ENCODE measurements at places on chromosomes 1 and 21.

GRCh38 chr1:56457756-56458375 lies 121.5 kb downstream of the PLPP3 start:
- DNase-seq: no peak

- DNase-seq: no peak
These were observed 28.8 kb downstream of the PLEKHO1 start for GRCh38 chr1:150178548-150178947.

DNA sequence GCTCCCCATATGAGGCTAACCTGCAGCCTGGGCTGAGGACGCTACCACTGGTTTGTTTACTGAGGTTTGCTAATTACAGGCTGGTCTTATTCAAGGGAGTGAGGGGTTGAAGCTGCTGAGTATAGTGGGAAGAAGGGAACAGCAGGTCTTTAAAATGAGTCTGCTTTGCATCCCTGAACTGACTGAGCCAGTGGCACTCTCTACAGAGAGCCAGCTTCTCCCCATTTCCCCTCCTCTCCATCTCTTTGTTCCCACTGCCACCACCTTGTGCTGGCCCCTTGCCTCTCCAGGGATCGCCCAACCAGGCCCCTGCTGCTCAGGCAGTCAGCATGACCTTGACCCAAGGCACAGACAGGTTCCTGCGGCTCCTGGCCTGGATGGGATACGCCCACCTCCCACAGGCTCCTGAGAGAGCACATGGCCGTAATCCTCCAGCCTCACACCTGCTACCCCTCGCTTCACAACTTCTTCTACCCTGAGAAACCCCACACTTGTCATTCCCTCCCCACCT lies 45.0 kb downstream of the IER5 start:
- DNase-seq: no peak

GRCh38 chr1:116731439-116731838 lies 22.8 kb upstream of the CD2 start:
- no peak for DNase-seq

DNA sequence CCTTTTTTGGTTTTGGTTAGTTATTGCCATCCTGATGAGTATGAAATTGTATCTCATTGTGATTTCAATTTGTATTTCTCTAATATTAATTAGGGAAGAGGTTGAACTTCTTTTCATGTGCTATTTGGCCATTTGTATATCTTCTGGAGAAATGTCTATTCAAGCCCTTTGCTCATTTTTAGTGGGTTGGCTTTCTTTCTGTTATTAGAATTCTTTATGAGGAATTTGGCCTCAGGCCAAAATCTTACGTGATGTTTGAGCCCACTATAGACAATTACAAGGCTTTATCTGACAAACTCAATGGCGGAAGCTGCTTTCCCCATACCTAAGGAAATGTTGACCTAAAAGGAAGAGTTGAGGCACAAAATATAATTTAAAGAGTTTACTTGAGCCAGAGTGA lies 32.9 kb downstream of the IVNS1ABP start:
- DNase-seq: no peak

DNA sequence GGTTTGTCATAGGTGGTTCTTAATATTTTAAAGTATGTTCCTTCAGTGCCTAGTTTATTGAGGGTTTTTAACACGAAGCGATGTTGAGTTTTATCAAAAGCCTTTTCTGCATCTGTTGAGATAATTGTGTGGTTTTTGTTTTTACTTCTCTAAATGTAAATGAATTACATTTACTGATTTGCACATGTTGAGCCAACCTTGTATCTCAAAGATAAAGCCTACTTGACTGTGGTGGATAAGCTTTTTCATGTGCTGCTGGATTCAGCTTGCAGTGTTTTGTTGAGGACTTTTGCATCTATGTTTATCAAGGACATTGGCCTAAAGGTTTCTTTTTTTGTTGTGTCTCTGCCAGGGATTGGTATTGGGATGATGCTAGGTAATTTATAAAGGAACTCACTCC lies 142.5 kb downstream of the PRDM2 start:
- no peak for DNase-seq

GRCh38 chr21:34176448-34176847 lies 103.1 kb downstream of the MRPS6 start:
- no peak for DNase-seq

DNA sequence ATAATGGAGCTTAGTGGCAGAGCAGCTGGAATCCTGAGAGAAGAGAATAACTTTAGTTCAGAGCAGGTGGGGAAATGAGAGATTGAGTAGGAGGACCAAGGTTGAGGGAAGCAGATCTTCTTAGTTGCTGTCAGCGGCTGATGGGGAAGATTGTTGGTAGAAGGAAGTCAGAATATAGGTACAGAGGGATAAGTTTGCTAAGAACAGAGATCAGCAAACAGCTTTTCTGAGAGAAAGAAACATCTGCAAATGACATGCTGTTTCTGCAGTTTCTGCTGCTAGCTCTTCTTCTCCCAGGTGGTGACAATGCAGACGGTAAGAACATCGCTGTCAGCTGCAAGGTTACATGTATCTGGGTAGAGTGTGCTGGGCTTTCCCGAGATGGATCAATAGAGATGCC lies at the start of gene CD1C:
Gene CD1C (plus strand): TSS at position 113 of the 400 bp plus-strand sequence. CDS start 142 bp downstream, at position 255.
- DNase-seq: no peak

- no peak for DNase-seq
These were observed 48.8 kb downstream of the LEPR start for GRCh38 chr1:65469126-65469888.

DNA sequence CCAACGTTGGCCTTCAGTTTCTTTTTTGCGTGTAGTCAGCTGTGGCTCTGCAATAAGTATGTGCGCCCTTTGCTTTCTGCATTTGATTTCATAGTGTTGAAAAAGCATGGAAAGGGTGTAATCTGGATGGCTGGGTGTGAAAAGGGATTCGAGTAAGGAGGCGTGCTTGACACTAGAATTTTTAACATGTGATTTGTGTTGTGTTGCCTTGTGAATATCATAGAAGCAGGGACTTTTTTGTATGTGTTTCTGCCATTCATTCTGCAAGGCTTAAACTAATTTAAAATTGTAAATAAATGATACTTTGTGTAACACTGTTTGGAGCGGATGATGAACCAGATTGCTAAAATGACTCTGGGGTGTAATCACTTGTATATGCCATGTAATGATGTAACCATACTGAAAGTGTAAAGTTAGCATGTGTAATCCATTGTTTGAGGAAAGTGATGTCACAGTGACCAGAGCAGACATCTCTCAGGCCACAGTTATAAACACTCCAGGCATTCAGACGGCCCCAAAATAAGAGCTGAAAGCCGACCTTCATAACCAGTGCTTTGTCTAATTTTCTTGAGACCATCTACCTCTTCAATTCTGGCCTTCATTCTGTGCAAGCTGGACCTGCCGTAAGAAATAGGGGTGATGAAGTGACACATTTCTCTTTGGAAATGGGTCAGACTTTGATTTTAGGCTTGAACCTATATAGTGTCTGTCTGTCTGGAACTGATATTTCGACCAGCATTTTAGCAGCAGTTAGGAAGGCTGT lies 618 bp downstream of the SH3BGR start:
- DNase-seq: no peak

DNA sequence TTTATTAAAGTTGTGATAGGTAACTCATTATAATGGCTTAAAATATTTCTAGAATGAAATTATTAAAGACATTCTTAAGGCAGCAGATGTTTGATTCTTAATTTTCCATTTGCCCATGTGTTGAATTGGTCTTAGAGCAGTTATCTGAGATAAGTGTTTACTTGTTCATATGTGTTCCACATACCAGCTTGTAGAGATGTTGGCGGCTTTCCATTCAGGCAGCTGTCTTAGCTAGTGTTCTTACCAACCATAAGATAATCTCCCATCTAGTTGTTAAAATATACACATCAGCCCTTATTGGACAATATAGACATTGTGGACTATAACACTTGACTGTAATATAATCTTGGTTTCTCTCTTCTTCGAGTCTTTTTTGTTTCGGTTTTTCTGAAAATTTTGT lies 1372.9 kb upstream of the ADGRL2 start:
- no peak for DNase-seq

- peak; percentile 97 for DNase-seq
These were observed at the start of gene NECAP2 for GRCh38 chr1:16440470-16441281. Gene NECAP2, plus strand, starts transcription at chr1:16440724. Its CDS starts 38 bp downstream, at chr1:16440762.

DNA sequence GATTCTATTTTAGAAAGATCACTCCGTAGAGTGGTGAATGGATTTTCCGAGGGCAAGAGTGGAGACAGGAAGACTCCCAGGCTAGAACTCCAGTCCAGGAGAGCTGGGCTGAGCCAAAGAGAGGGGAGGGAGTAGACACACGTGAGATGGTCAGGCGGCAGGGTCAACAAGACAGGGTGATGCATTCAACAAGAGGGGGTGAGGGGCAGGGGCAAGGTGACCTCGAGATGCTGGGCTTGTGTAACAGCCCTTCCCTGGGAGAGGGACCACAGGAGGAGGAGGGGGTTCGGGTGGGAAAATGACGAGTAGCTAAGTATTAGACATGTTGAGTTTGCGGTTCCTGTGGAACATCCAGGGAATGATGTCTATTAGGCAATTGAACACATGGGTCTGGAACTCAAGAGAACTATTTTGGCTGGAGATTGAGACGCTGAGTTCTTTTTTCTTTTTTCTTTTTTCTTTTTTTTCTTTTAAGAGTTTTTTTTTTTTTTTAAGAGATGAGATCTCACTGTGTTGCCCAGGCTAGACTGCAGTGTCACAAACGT lies 13.3 kb downstream of the RSPO1 start:
- no peak for DNase-seq

- DNase-seq: no peak
These were observed 394 bp upstream of the GRHL3 start for GRCh38 chr1:24318615-24319311.

- DNase-seq: peak; percentile 26
These were observed 77.4 kb downstream of the DESI2 start for GRCh38 chr1:244730153-244730933.

GRCh38 chr21:36910581-36911307 lies 55.7 kb downstream of the HLCS start:
- no peak for DNase-seq

DNA sequence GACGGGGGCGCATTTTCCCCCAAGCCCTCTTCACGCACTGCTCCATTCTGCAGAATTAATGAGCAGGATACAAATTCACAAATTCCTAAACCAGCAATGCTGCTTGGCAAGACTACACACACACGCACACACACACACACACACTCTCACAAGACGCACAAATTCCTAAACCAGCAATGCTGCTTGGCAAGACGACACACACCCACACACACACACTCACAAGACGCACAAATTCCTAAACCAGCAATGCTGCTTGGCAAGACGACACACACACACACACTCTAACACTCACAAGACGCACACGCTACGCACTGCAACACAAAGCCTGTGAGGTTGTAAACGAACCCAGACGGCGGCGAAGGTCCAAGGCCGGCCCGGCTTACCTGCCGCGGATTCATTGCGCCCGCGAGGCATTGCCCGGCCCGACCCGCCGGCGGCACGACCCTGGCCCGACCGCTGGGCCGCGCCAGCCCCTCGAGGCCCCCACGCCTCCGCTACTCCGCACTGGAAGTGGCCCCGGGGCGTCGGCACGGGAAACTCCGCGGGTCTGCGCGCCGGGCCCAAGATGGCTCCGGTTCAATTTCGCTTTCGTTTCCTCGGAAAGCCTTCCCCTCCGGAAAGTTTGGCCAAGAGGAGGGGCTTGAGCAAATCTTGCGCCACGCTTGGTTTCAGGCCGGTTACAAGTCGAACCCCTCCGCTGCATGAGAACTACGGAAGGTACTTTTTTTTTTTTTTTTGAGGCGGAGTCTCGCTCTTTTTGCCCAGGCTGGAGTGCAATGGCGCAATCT lies at the start of gene ADAR:
Gene ADAR (minus strand): TSS at position 578 of the 788 bp plus-strand sequence. CDS start 180 bp downstream, at position 398.
- peak; percentile 81 for DNase-seq

- DNase-seq: peak; percentile 68
These were observed 22.9 kb upstream of the LDLRAP1 start for GRCh38 chr1:25520446-25521061.

DNA sequence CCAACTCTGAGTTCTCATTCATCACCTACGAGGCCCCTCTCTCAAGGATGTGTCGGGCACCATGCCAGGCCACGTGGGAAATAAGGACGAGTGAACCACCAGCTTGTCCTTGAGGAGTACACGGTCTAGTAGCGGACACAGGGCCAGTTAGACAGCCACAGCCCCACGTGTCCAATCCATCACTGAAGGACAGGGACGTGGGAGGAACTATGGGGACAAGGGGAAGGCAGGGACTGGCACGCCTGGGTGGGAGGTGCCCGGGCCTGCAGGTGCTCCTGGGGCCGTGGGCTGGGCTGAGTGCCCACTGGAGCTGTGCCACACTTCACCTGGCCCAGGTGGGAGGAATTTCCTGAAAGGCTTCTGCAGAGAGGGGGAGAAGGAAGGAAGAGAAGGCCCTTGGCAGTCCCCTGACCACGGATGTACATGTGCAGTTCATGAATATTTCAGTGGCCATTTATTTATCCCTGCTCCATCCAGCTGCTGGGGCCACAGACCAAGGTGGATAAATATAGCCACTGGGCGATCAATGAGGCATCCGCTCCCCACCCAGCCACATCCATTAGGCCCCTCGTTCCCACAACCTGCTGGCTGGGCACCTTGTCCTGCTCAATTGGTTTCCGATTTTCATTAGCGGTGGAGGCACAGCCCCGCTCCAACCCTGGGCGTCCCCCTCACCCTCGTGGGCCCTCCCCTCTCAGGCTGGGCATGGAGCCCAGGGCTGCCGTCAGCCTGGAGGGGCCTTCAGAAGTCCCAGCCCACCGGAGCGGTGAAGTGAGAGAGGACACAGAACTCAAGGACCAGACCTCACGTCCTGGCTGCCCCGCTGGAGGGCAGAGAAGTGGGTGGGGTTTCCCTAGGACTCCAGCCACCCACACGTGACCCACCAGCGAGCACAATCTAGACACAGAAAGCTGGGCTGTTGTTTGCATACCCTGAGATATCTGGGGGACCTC lies 59.5 kb downstream of the CASZ1 start:
- no peak for DNase-seq

DNA sequence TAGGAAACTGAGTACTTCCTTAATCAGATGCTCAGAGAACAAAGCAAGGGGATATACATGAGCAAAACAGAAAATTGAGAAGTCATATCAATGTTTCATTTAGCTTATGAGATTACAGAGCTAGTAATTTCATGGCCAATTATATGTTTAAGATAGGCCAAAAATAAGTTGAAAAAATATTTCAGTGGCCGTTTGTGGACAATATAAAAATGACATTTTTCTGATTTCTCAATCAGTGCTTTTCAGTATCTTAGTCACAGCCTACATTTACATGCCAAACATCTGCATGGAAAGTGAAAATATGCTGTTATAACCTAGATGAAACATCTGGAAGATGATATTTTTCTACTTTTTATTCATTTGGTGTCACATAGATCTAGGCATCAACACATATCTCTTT lies 192.5 kb downstream of the HLX start:
- no peak for DNase-seq

DNA sequence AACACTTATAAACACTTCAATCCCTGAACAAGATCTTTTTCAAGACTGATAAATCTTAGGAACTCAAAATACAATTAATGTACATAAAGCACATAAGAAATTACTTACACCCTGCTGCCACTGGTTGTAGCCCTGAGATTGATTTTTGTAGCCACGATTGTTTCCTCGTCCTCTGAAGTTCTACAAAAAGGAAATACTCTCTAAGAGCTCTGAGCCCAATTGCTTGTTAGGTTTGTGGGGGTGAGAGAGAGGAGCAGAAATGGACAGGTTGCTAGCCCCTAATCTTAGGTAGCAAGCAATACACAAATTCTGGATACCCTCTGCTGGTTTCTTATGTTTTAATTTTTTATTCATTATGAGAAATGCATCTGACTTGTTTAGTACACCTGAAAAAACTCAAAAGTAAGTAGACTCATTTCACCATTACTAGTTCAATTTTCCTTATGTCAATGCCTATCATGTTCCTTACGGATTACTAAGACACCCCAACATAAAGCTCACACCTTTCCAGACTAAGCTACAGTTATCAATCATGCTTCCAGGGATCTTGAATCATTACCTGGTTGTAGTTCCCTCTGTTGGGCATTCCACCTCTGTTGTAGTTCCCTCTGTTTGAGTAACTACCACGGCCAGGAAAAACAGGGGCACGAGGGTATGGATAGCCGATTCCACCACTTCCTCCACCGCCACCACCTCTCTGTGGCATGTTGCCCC lies 9.3 kb downstream of the HNRNPU start:
- no peak for DNase-seq

Measured in stimulated activated CD4-positive, alpha-beta T cell treated with anti-CD3 and anti-CD28 coated beads, Interleukin-12 subunit alpha, Interleukin-12 subunit beta, amount 100 ng/mL, for 4 hours (primary cell).